Osteocyte (in vitro differentiated cells): ENCODE measurements at places on chromosomes 3 and 15.

GRCh38 chr15:62742409-62743171, 300.0 kb upstream of the TPM1 start:
- DNase-seq: no peak

GRCh38 chr3:64120876-64121275, 97.6 kb upstream of the PSMD6 start:
- DNase-seq: no peak

GRCh38 chr3:5456199-5456598, 268.7 kb downstream of the EDEM1 start:
- DNase-seq: no peak

DNA sequence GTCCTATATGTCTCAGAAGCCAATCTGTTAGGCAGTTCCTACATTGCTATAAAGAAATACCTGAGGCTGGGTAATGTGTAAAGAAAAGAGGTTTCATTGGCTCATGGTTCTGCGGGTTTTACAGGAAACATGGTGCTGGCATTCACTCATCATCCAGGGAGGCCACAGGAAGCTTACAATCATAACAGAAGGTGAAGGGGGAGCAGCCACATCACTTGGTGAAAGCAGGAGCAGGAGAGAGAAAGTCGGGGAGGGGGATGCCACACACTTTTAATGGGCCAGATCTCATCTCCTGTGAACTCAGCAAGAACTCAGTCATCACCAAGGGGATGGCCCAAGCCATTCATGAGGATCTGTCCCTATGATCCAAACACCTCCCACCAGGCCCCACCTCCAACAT, 9.1 kb downstream of the SLC49A4 start:
- DNase-seq: no peak

- no peak for DNase-seq
Measured at GRCh38 chr3:43729707-43730414, 39.1 kb downstream of the ABHD5 start.
